ENCODE measurements at places on chromosomes 12 and 14.

DNA sequence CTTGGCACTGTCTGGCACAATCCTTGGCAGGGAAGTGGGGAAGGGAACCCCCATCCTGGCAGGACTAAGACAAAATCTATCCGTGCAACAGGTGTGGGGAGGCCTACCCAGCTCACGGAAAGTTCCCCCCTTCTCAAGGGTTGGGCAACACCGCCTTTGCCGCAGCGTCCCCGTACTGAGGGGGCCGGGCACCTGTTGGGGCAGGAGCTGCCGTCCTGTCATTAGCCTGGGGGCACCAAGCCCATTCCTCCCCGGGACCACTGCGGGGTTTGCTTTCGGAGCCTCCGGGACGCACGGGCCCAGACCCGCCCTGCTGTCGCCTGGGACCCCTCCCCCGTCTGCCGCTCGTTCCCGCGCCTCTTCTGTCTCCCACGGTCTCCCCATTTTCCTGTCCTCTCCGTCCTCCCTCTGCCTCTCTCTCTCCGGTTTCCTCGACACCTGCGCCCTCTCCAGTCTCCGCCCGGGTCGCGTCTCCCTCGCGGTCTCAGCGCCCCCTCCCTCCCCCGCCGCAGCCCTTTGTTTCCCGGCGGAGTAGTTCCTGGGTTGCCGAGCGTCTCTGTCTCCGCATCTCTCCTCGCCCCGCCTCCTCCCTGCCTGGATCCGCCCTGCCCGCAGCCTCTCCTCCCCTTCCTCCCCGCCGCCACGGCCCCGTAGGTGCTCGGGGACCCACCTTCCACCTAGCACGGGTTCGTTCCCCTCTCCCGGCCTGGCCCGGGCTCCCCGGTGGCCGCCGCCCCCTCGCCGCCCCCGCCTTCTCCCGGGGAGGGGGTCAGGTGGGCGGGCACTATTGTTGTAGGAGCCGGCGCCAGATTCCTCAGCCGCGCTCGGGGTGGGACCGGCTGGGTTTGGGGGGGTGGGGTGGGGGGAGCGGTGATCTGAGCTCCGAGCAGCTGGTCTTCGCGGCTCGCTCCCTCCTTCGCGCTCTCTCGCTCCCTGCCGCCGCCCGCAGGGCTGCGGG, at the start of gene CACNB3:
TSS of gene CACNB3 (plus strand) at position 624 of the 958 bp plus-strand sequence. CDS start 434 bp downstream, outside the sequence.
- peak; percentile 60 for DNase-seq

DNA sequence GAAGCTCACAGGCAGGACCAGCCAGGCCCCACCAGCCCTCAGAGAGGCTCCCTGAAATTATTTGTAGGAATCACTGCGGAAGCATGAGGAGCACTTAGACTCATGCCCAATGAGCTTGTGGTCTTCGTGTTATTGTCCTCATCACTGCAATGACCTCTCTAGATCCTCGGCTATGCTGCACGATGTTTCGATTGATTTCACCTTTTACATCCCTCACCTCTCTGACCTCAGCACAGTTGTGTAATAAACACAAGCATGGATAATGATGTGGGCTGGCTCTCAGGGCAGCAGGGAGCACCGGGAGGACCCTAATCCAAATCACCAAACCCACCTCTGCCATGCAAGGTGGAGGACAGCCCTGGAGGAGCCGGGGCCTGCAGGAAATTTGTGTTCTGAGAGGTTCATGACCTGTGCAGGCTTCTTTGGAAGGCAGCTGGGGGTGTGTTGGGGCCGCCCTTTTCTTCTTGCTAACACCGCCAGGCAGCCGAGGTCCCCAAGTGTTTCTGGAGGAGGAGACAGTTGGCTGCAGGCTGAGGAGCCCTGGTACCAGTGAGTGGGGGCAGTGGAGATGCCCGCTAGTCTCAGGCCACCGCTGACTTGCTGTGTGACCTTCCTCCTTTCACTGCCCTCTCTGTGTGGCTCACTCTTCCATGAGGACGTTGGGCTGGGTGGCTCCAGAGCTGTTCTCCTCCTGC, 29.5 kb upstream of the EML1 start:
- no peak for DNase-seq

DNA sequence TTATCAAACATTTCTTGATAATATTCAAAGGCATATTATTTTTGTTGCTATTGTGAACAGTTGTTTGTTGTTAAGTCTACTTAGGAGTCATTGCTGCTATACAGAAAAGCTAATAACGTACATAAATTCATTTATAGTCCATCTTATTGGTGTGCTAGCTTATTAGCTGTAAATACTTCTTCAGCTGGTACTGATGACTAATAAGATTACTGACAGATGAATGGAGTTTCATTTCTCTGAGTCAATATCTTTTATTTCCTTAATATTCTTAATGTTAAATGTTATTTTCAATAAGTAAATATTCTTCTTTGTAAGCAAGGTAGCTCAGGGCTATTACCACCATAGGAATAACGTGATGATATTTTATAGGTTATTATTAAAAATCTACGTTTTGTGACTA, 139.4 kb upstream of the SLCO1C1 start:
- DNase-seq, result no peak

GRCh38 chr12:26833743-26834490, 923 bp upstream of the ITPR2 start:
- peak; percentile 34 for DNase-seq

DNA sequence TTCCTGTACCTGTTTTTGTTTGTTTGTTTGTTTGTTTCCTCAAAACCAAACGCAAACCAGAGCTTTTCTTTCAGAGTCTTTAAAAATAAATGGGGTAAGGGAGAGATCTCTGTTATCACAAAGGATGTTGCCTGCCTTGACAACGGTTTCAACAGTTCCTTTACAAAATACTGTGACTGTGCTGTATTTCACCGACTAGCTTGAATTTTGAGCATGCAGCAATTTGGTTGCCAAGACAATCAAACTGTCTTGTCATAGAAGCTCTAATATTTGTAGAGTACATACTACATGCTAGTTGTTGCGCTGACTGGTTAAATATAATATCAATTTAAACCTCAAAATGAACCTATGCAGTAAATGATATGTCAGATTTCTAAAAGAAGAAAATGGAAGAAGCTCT, 22.4 kb upstream of the TCP11L2 start:
- no peak for DNase-seq

DNA sequence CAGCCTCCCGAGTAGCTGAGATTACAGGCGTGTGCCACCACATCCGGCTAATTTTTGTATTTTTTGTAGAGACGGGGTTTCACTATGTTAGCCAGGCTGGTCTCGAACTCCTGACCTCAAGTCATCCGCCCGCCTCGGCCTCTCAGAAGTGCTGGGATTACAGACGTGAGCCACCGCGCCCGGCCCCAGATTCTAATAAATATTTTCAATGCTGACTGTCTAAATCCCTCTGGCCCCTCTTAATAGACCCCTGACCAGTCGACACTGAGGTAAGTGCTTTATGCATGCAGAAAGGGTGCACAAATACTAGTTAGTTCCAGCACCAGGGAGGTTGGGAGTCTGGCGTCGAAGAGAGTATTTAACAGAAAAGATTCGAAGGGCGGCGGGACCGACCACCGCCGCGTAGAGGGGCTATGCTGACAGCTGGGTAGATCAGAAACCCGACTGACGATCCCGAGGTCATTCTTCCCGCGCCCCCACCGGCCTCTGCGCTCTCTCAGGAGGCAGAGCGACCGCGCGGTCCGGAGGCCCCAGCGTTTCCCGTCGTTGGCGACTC, 1.1 kb upstream of the SPATS2 start:
- DNase-seq, result no peak

DNA sequence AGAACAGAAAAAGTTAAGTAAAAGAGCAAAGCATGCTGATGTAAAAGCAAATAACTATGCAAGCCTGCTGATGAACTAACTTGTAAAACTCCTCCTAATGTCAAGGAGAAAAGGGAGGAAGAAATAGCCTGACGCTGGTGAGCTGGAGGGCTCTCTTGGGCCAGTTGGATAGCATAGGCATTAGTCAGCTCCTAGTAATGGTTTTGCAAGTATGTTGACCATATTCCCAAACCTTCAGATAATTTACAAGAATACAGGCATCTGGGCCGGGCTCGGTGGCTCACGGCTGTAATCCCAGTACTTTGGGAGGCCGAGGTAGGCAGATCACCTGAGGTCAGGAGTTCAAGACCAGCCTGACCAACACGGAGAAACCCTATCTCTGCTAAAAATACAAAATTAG, 871.4 kb downstream of the C12orf50 start:
- no peak for DNase-seq

DNA sequence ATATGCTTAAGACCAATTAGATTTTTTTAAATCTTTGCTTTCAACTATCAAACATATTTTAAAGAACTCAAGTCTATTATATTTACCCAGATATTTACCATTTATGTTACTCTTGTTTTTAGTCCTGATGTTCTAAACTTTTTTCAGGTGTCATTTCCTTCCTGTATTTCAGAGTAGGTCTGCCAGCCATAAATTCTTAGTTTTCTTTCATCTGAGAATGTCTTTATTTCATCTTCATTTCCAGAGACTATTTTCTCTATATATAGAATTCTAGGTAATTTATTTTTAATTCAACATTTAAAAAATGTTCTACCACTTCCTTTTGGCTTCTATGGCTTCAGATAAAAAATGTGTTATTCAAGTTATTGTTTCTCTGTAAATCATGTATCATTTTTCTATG, 218.2 kb upstream of the AMIGO2 start:
- no peak for DNase-seq

- DNase-seq, result no peak
These were observed 943.5 kb downstream of the BCL11B start for GRCh38 chr14:98328496-98328895.

DNA sequence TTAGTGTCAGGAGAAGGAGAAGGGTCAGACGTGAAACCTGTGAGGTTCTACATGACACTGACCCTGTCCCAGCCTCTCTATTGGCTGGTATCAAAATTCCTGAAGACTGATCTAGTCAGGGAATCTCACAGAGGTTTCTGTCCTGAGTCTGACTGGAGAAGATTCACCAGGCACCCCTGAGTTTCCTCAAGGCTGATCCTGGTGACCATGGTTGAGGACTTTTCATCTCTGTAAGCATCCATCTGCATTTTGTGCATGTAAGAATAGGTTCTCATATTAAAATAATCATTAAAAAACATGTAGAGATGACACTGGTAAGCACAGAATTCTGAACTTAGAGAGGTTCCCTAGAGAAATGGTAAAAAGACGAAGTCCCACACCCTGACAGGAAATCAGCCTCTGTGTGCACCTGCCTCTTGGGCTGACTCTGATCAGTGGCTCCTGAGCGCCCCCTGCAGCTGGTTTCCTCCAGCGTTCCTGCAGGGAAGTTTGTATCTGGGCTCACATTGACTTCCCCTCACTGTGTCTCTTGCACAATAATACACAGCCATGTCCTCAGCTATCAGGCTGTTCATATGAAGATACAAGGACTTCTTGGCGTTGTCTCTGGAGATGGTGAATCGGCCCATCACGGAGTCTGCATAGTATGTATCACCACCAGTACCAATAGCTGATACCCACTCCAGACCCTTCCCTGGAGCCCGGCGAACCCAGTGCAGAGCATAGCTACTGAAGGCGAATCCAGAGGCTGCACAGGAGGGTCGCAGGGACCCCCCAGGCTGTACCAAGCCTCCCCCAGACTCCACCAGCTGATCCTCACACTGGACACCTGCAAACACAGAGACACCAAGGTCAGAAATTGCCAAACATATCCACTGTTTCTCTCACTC, 991.9 kb downstream of the TMEM121 start:
- peak; percentile 6 for DNase-seq

DNA sequence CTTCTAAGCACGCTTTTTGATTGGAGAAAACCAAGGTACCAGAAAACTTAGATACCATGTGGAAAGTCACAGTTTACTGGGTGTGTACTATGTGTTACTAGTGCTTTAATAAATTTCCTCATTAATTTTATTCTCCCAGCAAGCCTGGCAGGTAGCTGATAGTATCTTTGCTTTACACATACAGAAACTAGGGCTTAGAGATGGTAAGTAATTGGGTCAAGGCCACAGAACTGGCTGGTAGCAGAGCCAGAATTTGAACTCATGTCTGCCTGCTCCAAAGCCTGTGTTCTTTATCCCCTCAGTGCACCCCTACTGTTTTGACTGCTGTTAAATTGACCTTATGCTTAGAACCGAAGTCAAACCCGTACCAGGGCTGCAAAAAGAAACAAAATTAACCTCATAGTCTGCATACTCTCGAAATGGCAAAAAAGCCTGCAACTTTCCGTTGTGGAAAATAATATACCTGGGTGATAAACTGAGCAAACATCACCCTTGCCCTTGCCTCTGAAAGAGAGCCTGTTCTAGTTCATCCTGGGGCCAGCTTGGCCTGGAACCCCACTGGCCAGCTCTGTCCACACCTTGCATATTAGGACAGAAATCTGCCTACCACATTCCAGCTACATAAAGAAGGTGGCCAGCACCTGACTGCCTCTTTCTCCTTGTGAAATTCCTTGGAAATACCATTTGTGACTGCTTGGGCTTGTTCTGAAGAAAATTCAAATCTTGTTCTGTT, 118.9 kb downstream of the ETV6 start:
- no peak for DNase-seq

DNA sequence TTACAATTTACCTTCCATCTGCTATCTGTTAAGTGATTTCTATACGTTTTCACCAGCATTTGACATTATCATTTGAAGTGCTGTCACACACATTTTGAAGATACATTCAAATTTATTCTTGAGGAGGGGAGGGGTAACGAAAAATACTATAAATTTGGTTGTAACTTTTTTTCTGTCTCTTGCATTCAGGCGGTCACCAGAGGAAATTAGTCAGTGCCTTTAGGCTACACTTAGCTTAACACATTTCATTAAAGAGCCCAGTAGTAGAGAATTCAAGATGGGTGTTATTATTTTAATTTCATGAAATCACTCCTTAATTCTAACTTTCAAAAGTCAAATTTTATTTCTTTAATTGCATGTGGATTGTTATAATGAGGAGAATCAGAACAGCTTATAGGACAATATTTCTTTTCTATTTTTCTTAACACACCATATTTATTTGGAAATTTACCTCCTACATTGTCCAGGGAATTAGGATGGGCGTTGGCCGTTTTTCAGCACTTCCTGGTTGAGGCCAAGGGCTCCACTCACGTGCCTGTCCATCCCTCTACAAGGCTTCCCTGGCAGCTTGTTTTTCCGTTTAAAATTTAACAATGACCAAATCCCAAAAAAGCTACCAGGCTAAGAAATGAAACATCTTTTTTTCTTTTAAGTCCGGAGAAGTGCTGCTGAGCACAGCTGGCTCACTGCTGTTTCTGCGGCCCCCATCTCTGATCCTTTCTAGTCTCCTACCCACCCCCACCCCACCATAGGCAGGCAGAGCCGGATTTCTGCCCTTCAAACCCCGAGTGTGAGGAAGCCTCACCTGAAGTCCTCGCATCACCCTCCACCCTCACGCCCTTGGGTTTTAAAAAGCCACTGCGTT, 1.1 kb upstream of the FAR2 start:
- DNase-seq, result peak; percentile 36

GRCh38 chr12:104623883-104624282, 167.1 kb downstream of the CHST11 start:
- no peak for DNase-seq

GRCh38 chr12:666766-667308, 3.6 kb upstream of the NINJ2 start:
- DNase-seq, result no peak

Measured in Kasumi-1 (cell line).